Lung microvascular endothelial cell (primary cell): ENCODE measurements at places on chromosomes 2 and 18.

DNA sequence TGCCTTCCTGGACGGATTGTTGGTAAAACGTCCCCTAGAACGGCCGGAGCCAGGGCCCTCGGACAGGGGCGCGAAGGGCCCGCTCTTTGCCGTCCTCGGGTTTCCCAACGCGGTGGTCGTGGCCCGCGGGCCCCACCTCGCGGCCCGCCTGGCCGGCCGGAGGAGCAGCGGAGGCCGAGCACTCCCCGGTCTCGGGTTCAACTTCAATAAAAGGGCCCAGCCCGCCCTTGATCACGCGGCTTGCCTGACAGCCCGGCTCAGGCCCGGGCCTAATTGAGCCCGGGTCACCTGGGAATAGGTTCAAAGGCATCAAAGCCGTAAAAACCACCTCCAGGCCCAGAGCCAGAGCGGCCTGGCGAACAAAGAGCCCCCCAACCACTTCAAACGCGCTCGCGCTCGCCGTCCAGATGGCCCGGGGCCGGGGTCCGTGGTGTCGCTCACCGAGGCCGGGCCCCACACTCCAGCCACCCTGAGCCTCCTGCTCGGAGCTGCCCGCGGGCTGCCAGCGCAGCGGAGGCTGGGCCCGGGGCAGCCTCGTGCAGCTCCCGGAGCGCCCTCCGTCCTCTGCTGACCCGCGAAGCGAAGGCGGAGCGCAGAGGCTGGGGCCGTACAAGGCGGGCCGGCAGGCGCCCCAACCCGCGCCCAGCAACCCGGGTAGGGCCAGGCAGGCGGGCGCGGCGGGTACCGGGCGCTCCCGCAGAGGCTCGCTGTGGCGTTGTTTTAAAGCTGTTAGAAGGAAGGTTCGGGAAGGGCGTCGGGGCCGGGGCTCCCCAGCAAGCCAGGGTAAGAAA lies 1.1 kb upstream of the TWIST2 start:
- peak; percentile 55 for DNase-seq

DNA sequence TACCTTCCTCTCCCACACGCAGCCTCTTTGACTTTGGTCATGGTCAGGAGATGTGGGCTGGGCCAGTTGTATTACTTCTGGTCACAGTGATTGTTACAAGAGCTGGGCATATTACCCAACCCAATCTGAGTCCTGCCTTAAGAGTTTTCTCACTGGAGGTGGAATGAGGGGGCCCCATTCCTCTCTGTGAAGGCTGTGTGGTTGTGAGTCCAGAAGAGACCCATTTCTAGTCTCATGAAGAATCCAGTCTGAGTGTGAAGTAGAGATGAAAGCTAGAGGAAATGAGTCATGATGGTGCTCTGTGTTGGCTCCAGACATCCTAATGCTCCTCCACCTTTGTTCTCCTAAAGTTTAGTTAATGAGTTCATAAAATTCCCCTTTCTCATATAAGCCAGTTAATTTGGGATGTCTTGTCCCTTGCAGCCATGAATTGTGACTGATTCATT lies 50.8 kb upstream of the RASGRP3 start:
- peak; percentile 75 for DNase-seq

DNA sequence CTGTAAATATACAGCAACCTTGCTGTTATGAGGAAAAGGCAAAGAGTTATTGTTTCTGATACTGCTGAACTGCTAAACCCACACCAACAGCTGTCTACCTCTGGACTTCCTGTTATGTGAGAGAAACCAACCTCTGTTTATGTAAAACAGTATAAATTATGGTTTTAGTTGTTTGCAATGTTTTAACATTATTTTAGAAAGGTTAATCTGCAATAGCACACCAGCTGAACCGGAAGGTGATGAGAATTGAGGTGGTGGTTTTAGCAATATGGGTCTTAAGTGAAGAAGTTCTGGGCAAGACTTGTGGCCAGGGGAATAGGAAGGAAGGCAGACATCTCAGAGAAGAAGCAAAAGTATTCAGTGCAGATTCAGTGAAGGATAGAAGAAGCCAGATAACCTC lies 237.8 kb downstream of the PLCL1 start:
- no peak for DNase-seq

DNA sequence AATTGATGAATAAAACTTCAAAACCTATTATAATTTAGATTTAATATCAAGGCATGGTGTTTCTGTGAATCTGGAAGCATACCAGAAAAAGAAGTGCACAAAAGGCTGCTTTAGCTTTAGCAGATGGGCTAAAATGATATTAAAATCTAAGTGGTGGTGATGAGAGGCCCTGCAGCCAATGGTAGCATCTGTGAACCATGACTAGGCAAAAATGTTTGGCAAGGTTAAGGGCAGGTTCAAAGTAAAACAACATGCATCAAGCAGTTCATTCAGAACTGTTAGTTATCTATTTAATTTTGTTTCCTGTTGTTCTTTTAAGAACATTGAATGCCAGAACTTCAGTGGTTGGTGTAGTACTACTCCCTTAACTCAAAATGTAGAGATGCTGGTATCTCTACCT lies 1736.9 kb upstream of the CELF4 start:
- DNase-seq, result no peak

GRCh38 chr18:3675994-3676393 lies 226.0 kb downstream of the TGIF1 start:
- no peak for DNase-seq

- no peak for DNase-seq
These were observed 61.9 kb downstream of the GREB1L start for GRCh38 chr18:21303895-21304294.

GRCh38 chr18:44119607-44120006 lies 561.1 kb upstream of the SETBP1 start:
- no peak for DNase-seq

DNA sequence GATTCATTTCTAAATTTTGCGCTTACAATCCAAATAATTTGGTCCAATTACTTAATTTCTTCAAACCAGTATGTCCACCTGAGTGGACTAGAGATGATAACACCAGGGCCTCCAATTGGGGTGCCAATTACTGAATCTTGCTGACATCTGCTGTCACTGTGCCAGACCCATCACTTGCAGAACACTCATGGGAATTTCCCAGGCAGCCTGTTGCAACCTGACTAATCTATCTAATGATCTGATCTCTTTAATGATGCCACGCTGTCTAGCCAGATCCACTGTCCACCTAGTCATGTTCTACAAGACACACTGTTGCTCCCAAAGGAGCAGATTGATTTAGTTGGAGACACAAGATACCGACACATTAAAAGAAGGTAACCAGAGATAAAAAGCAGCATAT lies 11.8 kb upstream of the LRP1B start:
- DNase-seq, result no peak

DNA sequence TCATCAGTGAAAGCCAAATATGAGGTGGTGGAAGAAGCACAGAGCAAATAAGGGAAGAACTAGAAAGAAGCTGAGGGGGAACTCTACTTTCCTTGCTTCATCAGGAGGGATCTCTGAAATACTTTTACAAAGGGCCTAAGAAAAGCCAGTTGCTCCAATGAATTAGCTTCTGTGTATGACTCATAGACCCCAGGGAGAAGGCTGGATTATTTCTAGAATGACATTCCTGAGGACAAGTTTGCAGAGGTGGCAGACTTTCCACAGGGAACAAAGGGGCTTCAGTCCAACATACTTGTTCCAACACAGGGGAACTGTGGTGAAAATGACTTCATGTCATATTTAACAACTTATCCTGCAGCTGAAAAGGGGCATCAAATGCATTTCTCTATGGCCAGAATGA lies 29.0 kb downstream of the DOK1 start:
- no peak for DNase-seq

DNA sequence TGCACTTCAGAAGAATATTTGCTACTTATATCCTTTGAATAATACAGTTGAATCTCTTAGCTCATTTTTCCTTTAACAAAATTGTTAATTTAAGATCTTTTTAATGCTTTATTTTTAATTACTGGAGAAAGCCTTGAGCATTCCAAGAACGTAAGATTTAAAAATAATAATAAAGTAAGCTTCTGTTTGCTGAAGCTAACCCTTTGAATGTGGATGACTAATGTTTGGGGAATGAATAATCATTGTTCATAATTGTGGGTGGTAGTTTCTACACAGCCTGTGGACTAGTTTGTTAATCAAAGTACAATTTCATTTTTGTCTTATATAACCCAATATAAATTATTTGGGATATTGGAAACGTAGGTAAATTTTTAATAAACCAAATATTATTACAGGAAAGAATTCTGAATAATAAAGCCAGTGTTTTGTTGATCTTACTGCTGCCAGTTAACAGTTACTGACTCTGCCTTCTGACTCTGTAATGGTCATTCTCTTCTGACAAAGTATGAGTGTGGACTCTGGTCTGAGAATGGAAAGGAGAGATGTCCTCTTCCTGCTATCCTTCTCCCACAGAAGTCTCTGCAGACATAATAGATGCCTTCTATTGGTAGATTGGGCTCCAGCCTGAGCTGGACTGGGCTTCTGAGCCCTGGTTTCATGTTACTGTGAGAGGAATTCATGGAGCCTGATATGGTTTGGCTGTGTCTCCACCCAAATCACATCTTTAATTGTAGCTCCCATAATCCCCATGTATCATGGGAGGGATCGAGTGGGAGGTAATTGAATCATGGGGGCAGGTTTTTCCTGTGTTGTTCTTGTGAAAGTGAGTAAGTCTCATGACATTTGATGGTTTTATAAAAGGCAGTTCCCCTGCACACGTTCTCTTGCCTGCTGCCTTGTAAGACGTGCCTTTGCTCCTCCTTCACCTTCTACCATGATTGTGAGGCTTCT lies 292.7 kb upstream of the SLC39A10 start:
- DNase-seq, result no peak

DNA sequence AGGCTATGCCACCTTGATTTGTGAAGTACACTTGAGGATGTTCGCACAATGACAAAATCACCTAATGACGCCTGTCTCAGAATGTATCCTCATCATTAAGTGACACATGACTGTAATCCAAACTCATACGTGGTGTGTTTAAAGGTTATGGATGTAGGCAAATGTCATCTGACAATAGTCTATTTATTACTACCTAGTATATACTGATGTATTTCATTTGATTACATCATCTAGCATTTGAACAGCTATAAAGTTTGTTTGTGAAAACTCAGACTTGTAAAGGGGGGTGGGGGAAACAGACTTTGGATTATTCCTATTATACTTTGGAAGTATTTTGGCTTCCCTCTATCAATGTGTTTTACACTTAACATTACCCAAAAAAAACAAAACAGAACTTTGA lies 129.9 kb downstream of the TANC1 start:
- peak; percentile 55 for DNase-seq

DNA sequence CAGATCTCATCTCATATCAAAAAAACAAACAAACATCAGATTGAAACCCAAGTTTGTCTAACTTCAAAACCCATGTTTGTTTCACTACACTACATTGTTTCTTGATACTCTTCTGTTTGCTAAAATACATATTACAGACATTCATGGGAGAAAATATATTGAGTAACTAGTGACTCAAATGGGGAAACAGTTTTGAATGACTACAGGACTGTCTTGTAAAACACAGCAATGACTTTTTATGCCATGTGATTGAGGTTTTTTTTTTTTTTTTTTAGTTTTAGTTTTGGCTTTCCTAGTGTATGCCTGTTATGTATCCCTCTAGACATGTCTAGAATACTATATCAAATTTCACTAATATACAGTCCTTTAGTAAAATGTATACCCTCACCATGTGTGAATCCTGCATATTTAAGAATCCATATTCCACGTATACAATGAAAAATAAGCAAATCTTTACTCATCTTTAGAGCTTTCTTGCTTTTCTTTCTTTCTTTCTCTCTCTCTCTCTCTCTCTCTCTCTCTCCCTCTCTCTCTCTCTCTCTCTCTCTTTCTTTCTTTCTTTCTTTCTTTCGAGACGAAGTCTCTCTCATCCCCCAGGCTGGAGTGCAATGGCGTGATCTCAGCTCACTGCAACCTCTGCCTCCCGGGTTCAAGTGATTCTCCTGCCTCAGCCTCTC lies 46.6 kb upstream of the SERTAD2 start:
- DNase-seq, result no peak

GRCh38 chr2:239580199-239580527 lies 179.3 kb upstream of the HDAC4 start:
- no peak for DNase-seq
